SJCRH30 (cell line): ENCODE measurements at places on chromosomes 11 and 22.

GRCh38 chr11:65954771-65955170 lies 6.8 kb upstream of the SART1 start:
- no peaks in the 10 kb centered on the region for H3K36me3 ChIP-seq
- H3K4me1 ChIP-seq, result no peaks in the 10 kb centered on the region
- peaks cover 24% of the 10 kb centered on the region for H3K27me3 ChIP-seq
- no peak overlapping the region for H3K4me3 ChIP-seq

DNA sequence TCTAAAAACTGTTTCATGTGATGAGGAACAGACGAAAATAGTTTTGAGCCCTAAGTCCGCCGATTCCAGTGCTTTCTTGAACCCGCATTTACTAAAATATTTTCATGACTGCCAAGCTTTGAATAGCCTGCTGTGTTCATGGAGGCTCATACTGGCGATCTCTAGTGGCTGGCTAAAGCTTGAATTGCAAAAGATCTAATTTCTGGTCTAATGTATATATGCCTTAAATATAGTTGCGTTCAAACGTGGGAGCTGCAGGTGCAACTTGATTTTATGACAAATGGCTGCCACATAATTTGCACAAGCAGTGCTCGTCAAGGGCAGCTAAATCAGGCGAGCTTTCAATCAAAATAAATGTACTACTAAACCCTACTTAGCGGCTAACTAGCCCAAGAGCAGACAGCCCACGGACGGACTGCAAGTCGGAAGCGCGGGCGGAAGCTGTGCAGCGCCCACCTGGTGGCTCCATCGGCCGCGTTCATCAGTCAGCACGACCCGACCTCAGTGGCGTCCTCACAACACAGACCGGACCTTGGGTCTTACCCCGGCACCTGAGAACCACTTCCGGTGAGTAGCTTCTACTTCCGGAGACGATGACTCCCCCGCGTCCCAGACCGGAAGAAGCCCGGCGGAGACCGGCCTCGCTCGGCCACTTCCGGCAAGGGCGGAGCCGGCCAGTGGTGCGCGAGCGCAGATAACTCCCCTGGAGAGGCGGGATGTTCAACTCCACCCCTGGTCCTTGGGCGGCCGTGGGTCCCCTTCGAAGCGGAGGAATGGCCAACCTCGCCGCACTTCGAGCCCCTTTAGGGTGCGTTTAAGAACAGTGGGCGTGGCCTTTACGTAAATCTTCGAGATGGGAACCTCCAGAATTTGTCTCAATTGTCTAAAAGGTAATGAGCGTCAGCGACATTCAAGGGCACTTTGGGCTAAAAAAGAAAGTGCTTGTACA lies 6.1 kb downstream of the RPL27A start:
- H3K27me3 ChIP-seq, result no peaks in the 10 kb centered on the region
- peak; percentile 97 for DNase-seq
- H3K27ac ChIP-seq, result peak overlapping the region; percentile 36

GRCh38 chr11:126488591-126489370 lies 133.3 kb downstream of the ST3GAL4 start:
- no peak overlapping the region for H3K27ac ChIP-seq
- H3K36me3 ChIP-seq, result no peaks in the 10 kb centered on the region
- no peak for DNase-seq
- H3K27me3 ChIP-seq, result no peaks in the 10 kb centered on the region

DNA sequence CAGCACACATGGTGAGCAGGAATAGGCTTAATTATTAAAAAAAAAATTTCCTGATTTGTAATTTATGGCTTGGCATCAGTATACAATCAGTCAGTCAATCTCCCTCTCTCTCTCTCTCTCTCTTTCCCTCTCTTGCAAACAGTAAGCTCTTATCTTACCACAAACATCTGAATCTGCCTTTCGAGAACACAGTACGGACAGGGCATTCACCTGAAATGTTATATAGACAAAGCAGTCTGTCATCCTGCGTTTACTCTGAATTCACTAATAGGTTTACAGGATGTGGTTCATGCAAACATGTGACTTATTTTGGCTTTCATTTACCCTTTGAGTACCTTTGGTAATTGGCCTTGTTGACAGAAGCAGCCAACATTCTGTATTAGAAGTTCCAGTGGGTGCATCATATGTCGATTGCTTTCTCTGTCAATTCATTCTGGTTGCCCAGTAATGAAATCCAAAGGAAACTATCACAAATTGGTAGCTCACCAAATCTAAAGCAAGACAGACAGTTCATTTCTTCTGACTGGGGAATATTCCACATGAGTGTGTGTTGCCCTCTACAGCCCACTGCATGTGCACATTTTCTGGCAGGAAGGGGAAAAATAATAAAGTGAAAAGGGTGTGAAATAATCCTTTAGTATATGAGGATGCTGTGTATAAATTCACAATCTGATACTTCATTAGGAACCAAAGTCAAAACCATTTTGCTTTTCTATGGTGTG lies 1058.2 kb downstream of the LRRC4C start:
- no peak overlapping the region for H3K4me3 ChIP-seq
- no peaks in the 10 kb centered on the region for H3K36me3 ChIP-seq
- 0 out of 2 replicates have a peak, but pooled peaks cover 5% of the 10 kb centered on the region for H3K27me3 ChIP-seq
- no peak overlapping the region for H3K27ac ChIP-seq
